Activated naive CD4-positive, alpha-beta T cell treated with anti-CD3 and anti-CD28 coated beads, Interleukin-2, amount 10 ng/mL, durations not matched to agents 5 hours and 36 hours (primary cell): ENCODE measurements at places on chromosomes 13 and 19. TPM values are rescaled to one million over a fixed set of nuclear protein-coding genes. Genes with fewer than 3 reads are reported as not detected.

Gene ZNF534
- not detected for total RNA-seq

Gene CEACAM4
- total RNA-seq = not detected

Gene PINLYP
- 3.9 TPM for total RNA-seq

Gene MYO1F
- total RNA-seq = 250 TPM

Gene COMMD6
- total RNA-seq = 188 TPM

Gene PROZ
- total RNA-seq = not detected

Gene ZNF497
- 2.1 TPM for total RNA-seq

Gene LIM2
- not detected for total RNA-seq

Gene INSL3
- 7.4 TPM for total RNA-seq

Gene NLRP9
- total RNA-seq = not detected

Gene GMIP
- 111 TPM for total RNA-seq

Gene KLK15
- total RNA-seq = not detected

Gene IGFL4
- total RNA-seq = not detected

Gene ERICH6B
- total RNA-seq = not detected

Gene ZNF69
- 4.9 TPM for total RNA-seq

Gene TEX29
- total RNA-seq = 0.50 TPM

Gene TTC9B
- total RNA-seq = not detected

Gene TEKTIP1
- 6.1 TPM for total RNA-seq

Gene SRRM5
- 0.39 TPM for total RNA-seq

Gene ZNF99
- not detected for total RNA-seq

Gene CALR3
- total RNA-seq = not detected

Gene ZNRF4
- not detected for total RNA-seq

Gene ELAVL3
- total RNA-seq = 0.58 TPM

Gene MAB21L1
- not detected for total RNA-seq

Gene C1QTNF9
- total RNA-seq = not detected

Gene TRPM4
- total RNA-seq = not detected

Gene ADM5
- 5.3 TPM for total RNA-seq

Gene ZNF541
- total RNA-seq = 0.34 TPM

Gene IZUMO1
- total RNA-seq = not detected

Gene KLK3
- total RNA-seq = not detected

Gene FARSA
- 72.4 TPM for total RNA-seq

Gene PSG4
- total RNA-seq = not detected

Gene CASP14
- not detected for total RNA-seq

Gene TUBB4A
- total RNA-seq = 2.1 TPM

Gene PRTN3
- total RNA-seq = not detected

Gene DNAAF3
- total RNA-seq = not detected

Gene TMEM150B
- not detected for total RNA-seq

Gene ZNF784
- total RNA-seq = 8.1 TPM

Gene PDE4C
- 0.55 TPM for total RNA-seq

Gene MADCAM1
- 0.26 TPM for total RNA-seq

Gene CBY2
- not detected for total RNA-seq

Gene NOVA2
- 0.18 TPM for total RNA-seq

Gene TEX26
- not detected for total RNA-seq
